Activated T-helper 1 cell treated with anti-CD3 and anti-CD28 coated beads, Interleukin-2, amount 50 U/mL, for 16 hours (primary cell): ENCODE measurements at places on chromosomes 7 and 10.

- no peak for DNase-seq
Observed at GRCh38 chr10:19728376-19728775, 87.9 kb upstream of the PLXDC2 start.

DNA sequence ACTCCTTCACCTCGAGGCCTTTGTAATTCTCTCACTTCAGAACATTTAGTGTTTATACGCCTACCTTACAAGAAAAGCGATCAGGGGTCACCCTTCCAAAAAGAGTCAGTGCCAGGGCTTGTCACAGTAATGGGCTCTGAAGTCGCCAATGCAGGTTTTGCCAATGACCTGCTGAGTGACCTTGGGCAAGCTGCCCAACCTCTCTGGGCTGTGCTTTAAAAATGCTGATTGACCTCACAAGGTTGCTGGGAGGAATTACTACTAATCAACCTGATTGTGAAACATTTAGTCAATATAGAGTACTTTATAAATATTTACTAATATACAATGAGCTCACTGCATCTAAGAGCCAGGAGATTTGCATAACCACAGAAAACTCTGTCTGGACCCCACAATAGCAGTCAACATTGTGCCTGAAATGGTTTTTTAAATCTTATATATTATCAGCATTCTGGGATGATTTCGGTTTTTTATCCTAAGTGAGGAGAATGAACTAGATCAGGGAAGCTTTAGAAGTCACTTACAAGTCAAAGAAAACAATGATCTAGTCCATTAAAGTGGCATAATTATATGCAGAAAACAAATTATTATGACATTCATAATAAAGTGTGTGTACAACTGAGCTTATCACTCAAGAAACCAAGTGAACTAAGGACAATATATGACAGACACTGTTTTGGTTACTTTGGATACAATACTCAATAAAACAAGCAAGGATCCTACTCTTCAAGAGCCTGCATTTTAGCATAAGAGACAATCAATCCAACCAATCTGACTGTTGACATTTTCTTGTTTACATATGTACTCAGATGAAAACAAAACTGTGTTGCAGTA lies 290.5 kb downstream of the SORCS1 start:
- no peak for DNase-seq

GRCh38 chr10:2351566-2351965 lies 614.2 kb upstream of the ADARB2 start:
- no peak for DNase-seq

DNA sequence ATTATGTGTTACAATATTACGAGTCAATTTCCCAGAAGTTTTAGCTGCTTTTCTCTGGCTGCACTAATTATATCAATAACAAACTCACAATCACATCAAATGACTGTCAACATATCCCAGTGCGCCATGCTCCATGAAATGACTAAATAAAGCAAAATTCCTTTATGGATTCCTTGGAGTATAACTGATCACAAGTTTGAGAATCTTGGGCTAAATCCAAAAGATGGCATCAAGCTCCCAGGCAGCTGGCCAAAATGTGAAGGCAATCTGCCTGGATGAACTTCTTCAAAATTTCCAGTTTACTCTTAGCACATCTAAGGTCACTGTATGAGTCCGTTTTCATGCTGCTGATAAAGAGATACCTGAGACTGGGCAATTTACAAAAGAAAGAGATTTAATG lies 210.8 kb downstream of the CCSER2 start:
- DNase-seq = no peak

DNA sequence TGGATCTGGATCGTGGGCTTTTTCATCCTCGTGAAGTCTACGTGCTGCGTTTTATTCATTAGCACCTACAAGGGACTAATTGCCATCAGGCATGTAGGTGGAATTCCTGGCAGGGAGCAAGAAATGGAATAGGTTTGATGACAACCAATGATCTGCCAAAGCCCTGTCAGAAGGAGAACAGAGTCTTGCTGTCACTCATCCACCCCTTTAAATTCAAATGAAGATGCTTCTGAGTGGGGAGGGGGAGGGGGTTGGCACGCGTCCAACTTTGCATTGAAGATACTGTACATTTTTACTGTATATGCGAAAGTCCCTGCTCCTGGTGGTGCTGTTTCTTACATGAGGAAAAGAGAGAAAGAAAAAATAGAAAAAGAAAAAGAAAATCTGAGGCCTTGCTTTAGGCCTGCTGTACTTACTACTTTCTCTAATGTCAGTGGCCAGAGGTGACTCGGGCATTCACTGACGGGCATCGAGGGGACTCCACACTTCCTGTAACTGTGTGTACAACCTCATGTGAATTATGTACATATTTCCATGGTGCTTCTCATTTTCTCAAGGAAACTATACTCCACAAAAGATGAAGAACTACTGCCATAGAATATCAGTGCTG lies 569.1 kb downstream of the INHBA start:
- no peak for DNase-seq

GRCh38 chr7:116342125-116342524 lies 131.8 kb downstream of the TES start:
- DNase-seq = no peak

GRCh38 chr7:25408012-25408687 lies 179.9 kb upstream of the NPVF start:
- DNase-seq = no peak

GRCh38 chr7:19526639-19527038 lies 182.2 kb downstream of the POLR1F start:
- DNase-seq = no peak

GRCh38 chr10:5400468-5401240 lies 4.0 kb downstream of the TUBAL3 start:
- no peak for DNase-seq

GRCh38 chr10:8767591-8767990 lies 713.1 kb downstream of the GATA3 start:
- no peak for DNase-seq

- no peak for DNase-seq
Observed at GRCh38 chr7:73572767-73573186, 5.6 kb downstream of the TBL2 start.

DNA sequence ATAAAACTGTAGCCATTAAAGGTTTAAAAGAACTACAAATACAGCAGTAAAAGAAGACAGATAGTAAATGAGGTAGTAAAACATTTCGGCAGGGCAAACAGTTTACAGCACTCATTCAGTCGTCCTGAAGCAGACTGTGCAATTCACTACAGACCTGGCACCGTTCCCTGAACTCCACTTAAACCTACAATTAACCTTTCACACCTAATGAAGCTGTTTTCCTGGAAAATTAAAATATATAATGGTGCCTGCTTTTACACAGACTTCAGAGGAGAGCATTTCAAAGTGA lies 335.3 kb downstream of the GFRA1 start:
- DNase-seq = no peak

DNA sequence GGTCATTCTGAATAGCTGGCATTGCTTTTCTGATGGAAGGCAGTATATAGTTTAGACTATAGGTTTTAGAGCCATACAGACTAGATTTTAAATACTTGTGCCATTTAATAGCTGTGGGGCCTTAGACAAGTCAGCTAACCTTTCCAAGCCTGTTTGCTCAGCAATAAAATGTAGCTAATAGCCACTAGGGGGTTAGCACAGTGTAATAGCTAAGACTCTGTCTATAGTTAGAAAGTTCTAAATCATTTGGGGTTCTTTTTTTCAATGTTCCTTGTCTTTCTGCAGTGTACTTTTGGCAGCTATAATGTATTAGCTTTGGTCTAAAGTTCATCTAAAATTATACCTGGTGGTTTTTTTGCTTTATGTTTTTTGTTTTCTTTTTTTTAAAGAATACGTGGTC lies 7.5 kb upstream of the KIFBP start:
- DNase-seq = no peak

DNA sequence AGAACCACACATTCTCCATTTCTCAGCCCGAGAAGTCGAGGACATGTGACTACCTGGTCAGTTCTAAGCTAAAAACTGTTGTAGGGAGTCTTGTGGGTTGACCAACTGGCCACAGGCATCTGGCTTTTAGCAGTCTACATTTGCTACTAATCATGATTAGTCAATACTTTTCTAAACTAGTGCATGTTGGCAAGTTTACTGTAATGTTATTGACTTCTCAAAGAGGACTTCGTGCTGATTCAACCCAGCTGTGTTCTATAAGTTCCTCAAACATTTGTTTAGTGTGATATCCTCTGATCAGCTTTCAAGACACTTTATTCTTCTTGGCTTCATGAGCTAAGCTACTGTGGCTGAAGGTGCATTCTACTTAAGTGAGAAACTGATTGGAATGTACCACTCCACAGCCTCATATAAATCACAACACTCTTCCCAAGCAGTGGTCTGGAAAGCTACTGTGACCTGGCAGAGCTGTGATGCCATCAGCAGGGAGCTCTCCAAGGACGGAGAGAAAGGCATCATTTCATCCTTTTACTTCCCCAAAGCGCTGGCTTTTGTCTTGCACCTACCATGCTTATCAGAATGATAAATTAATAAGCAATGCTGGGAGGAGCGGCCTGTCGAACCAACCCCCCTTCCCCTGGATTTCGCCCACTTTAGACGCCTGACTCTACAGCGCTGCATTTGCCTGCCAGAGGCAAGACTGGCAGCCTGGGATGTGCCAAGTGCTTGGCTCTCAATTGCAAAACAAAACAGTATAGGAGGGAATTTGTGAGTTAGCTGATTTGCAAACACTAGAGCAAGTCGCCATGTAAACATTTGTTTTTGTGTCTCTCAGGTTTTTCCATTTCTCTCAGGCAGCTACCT lies 206.7 kb upstream of the PLXNA4 start:
- no peak for DNase-seq

DNA sequence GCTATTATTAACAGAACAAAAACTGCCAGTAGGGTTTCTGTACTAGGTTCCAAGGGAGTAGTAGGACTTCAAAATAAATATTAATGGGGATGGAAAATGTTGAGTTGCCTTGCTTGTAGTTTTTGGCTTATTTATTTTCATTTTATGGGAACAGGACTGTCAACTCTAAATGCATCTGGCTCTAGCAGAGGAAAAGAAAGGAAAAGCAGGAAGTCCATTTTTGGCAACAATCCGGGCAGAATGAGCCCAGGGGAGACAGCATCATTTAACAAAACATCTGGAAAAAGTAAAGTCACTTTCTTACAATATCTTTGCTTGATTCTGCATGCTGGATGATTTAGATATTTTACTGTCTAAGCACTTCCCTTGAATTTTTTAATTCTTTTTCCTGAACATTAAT lies 69.4 kb downstream of the NOC3L start:
- no peak for DNase-seq

- DNase-seq = no peak
Observed at GRCh38 chr10:71627230-71627939, 92.2 kb downstream of the C10orf105 start.

GRCh38 chr7:93171606-93172226 lies 23.5 kb upstream of the SAMD9L start:
- no peak for DNase-seq

GRCh38 chr7:157497744-157498651 lies 161.2 kb downstream of the DNAJB6 start:
- DNase-seq = no peak

DNA sequence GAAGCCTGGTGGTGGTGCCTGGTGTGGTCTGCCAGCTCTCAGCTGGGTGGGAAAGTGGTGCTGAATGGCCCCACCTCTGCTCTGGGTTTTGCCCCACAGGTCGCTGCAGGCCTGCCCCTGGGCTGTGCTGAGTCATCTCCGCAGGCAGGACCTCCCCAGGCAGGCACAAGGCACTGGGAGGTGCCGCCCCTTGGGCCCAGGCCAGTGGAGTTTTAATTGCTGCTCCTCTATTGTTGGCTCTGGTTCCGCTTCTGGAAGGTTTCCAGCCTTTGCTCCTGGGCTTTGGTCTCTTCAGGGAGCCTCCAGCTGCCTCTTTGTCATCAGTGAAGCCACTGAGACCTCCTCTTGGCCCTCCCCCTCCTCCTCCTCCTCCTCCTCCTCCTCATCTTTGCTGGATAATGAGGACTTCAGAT lies 180.3 kb upstream of the GRB10 start:
- no peak for DNase-seq
